Body of pancreas (tissue), 4 donors: ENCODE measurements at places on chromosomes 3 and 15. TPM values are rescaled to one million over a fixed set of nuclear protein-coding genes. Genes with fewer than 3 reads are reported as not detected.

GRCh38 chr3:178618197-178618596 is 82.0 kb downstream of the KCNMB2 start:
- no peaks in the 10 kb centered on the region for H3K4me1 ChIP-seq
- no peak for DNase-seq
- H3K36me3 ChIP-seq, result no peaks in the 10 kb centered on the region
- no peaks in the 10 kb centered on the region for H3K27me3 ChIP-seq

GRCh38 chr15:25238126-25238525 is 200.7 kb downstream of the UBE3A start:
- no peaks in the 10 kb centered on the region for H3K36me3 ChIP-seq
- H3K27me3 ChIP-seq, result no peaks in the 10 kb centered on the region
- H3K4me1 ChIP-seq, result no peaks in the 10 kb centered on the region
- DNase-seq, result no peak

Gene MDFIC2
- not detected for total RNA-seq

DNA sequence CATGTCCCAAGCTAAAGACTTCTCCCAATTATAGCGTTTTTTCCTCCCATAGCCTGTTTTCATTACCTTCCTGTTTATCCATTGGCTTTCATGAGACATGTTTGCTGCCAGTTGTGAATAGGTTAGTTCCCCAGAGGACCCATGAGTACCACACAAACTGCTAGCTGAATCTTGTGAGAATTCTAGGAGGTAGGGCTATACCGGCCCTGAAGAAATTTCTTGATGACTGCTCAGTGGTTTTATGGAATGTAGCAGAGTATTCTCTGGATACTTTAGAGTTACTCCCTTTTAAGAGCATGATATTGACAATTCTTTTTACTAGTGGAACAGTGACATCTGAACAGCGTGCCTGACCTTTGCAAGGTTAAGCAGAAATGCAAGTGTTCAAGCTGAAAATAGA is 210.4 kb downstream of the MCTP2 start:
- no peaks in the 10 kb centered on the region for H3K36me3 ChIP-seq
- no peak overlapping the region for H3K27ac ChIP-seq
- no peaks in the 10 kb centered on the region for H3K4me1 ChIP-seq
- no peaks in the 10 kb centered on the region for H3K27me3 ChIP-seq

Gene ITPKA
- 0.52 TPM for total RNA-seq

DNA sequence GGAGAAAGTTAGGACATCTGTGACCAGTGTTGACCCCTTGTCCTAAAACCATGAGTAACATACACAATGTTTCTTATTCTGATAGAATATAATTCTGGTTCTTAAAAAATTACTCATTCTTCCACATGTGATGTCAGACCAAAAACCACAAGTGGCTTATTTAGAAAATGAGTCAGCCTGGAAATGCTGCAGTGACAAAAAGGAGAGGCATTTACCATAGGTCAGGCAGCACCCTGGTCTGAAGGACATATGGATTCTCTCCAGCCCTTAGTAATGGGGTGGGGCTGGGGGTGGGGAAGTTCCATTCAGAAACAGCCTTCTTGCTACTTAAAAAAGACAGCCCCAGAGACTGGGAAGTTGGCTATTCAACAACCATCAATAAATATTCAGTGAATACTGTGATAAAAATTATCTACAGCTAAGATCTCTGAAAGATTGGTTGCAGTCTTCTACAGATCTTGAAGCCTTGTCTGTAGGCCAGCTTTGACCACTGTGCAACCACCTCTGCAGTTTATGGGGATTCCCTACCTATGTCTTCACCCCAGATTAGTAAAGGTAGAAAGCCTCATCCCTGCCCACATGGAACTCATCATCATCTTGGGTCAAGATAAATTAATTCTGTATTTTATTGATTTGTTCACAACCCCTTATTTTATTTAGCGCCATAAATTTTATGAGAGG is 34.9 kb upstream of the TIMP4 start:
- H3K4me1 ChIP-seq, result no peaks in the 10 kb centered on the region
- DNase-seq, result no peak
- no peaks in the 10 kb centered on the region for H3K36me3 ChIP-seq
- no peak overlapping the region for H3K27ac ChIP-seq
- H3K27me3 ChIP-seq, result no peaks in the 10 kb centered on the region
- no peak overlapping the region for H3K4me3 ChIP-seq

GRCh38 chr15:65050270-65050669 is 5.1 kb downstream of the SLC51B start:
- no peak for DNase-seq
- no peak overlapping the region for H3K4me3 ChIP-seq
- peaks cover 12% of the 10 kb centered on the region for H3K4me1 ChIP-seq
- H3K27ac ChIP-seq, result no peak overlapping the region

GRCh38 chr15:57298204-57298603 is 78.1 kb upstream of the CGNL1 start:
- no peaks in the 10 kb centered on the region for H3K27me3 ChIP-seq
- no peaks in the 10 kb centered on the region for H3K36me3 ChIP-seq
- no peak overlapping the region for H3K4me3 ChIP-seq

GRCh38 chr15:80844011-80844732 is 65.0 kb downstream of the CEMIP start:
- no peaks in the 10 kb centered on the region for H3K4me1 ChIP-seq
- no peak overlapping the region for H3K27ac ChIP-seq
- H3K36me3 ChIP-seq, result no peaks in the 10 kb centered on the region
- H3K27me3 ChIP-seq, result no peaks in the 10 kb centered on the region
